CD4-positive, alpha-beta T cell (primary cell): ENCODE measurements at places on chromosomes 6 and 20.

- no peak for DNase-seq
Observed at GRCh38 chr6:129901910-129902309, 40.8 kb upstream of the TMEM244 start.

DNA sequence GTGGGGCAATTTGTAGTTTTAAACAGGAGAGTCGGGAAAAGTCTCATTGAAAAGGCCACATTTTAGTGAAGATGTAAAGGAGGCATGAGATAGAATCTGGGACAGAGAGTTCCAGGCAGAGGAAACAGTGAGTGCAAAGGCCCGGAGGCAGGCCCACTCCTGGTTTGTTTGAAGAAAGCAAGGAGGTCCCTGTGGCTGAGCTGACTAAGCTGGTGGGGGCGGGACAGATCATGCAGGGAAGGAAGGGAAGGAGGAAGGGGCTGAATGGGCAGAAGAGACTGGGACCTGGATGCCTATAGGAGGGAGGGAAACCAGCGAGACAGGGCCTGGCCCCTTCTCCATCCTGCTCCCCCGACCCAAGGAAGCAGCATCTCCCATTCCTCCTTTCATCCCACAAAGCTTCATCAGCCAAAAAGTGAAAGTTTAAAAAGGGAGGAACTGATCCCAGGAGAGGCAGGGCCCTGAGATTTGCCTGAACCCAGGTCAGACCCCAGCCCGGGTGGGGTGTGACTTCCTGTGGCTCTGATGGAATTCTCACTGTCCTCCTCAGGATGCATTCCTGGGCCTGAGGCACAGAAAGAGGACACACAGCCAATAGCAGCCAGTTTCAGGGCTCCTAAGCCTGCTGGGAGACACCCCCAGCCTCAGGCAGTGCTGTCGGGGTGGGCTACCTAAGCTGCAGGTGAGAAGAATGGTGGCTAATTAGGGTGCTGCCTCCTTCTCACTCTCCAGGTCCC, 54.2 kb upstream of the SIRPA start:
- DNase-seq, result no peak

DNA sequence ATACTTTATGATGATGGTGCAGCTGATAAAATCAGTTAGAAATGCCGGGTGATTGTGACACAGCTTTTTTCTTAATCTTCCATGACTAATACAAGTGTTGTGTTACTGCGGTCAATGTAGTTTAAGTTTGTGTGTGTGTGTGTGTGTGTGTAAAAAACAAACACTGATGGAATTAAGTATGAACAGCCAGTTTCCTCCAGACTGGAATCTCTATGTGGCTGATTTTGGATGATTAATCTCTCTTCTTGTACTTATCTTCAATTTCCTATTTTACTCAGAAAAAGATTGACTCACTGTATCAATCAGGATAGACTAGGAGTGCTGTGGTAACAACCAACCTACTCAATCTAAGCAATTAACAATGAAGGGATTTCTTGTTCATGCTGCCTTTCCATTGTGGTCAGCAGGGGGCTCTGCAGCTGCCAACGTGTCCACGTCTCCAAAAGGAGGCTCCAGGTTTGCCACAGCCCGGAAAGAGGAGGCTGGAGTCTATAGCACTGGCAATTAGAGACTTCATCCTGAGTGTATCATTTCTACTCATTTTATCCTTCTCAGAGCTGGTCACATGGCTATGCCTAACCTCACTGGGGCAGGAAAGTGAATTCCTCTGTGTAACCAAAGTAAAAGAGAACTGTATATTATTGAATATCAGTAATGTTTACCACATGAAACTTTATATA, 107.7 kb downstream of the CD109 start:
- DNase-seq, result no peak

DNA sequence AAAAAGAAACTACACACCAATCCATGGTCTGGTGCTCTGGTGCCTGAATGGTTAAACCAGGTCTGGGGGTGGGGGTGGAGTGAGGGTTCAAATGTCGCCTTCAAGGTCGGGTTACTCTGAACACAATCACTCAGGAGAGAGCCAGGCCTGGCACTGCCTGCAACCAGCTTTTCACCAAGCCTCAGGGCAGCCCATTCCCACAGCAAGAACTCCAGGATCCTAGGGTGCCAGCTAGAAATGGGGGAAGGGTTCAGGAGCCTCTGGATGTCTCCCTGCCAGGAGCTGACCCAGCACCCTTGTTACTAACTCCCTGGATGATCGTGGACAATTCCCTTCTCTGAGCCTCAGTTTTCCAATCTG, 6.7 kb downstream of the SDC4 start:
- no peak for DNase-seq

GRCh38 chr6:108425428-108425827, 130.6 kb downstream of the AFG1L start:
- no peak for DNase-seq
